GM12865 (cell line): ENCODE measurements at places on chromosomes 13 and 19.

DNA sequence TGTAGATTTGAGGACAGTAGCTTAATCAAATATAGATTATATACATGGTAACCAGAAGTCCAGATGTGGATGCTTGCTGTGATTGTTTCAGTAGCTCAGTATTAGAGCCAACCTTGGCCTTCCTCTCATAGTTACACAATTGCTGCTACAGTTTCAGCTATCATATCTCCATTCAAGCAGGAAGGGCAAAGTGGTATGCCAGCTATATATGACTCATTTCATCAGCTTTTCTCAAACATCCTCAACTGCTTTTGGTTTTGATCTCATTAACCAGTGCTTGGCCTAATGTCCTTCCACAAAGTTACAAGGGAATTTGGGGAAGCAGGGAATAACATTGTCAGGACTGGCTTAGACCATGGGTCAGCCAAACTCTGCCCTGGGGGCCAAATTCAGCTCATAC is 73.0 kb upstream of the MAB21L1 start:
- peak; percentile 11 for DNase-seq

DNA sequence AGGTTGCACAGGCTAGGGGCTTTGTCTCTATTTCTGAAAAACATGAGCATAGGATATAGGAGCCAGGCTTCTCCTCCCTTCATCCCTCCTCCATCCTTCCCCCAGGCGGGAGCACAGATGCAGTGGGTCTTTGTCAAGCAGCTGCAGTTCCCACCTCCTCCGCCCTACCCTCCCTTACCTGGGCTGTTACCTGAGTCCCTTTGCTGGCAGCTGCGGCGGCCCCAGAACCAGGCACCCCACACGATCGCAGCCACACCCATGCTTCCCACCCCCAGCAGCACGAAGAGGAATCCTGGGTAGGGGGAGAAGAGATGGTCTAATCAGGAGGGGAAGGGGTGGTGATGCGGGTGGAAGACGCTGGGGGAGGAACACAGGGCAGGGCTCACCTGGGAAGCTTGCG is 7.8 kb downstream of the TMIGD2 start:
- DNase-seq = no peak

GRCh38 chr13:44249431-44249836 is 124.2 kb upstream of the SERP2 start:
- DNase-seq = no peak

DNA sequence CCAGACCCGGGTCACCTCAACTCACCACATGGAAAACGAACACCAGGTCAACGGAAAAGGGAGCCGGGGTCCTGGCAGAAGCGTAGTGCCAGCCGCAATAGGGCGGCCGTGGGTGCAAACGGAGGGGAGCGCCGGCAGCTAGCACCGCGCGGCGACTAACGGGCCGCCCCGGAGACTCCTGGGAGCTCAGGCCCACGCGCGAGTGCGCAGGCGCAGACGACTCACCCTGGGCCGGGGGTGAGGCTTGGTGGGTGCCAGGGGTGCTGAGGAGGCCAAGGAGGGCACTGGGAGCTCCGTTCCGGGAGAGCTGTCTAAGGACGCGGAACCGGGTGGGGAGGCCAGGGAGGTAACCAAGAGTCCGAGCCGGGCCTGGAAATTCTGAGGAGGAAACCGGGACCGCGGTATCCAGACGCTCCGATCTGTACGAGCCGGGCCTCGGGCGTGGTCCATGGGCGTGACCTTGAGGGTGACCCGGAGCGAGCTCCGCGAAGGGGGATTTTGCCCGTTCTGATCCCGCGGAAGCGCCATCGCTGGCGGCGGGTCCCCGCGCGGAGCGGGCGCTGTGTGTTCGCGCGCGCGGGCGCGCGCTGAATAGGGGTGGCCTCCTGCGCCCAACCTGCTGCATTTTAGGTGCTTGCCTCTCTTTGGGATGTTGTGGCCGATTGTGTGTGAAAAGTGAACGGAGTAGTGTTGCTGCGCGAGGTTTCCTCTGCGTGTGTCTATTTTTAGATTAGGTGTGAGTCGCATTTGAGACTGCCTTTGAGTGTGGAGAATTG is at the start of gene ZNF382:
ZNF382 (plus strand) TSS at position 213 of the 776 bp plus-strand sequence. CDS start 4,602 bp downstream, outside the sequence.
- peak; percentile 81 for DNase-seq

DNA sequence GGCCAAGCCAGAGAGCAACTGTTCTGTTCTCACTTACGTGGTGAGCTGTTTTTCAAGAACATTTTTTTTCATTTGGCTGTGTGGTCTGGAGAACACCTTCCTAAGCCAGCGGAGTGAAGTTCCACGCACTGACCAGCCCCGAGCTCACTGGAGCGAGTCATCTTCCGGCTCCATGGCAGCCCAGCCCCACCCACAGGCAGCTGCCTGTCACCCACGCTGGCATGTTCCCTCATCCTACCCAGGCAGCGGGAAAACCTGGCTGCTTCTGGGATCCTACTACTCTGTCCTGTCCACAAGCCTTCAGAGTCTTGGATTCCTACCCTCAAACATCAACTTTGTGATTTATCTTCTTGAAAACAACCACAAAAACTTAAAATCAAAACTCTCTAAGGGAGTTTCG is 76.2 kb downstream of the GGACT start:
- DNase-seq = no peak

- DNase-seq = no peak
These were observed 1726.0 kb downstream of the EFNB2 start for GRCh38 chr13:104809483-104809882.

DNA sequence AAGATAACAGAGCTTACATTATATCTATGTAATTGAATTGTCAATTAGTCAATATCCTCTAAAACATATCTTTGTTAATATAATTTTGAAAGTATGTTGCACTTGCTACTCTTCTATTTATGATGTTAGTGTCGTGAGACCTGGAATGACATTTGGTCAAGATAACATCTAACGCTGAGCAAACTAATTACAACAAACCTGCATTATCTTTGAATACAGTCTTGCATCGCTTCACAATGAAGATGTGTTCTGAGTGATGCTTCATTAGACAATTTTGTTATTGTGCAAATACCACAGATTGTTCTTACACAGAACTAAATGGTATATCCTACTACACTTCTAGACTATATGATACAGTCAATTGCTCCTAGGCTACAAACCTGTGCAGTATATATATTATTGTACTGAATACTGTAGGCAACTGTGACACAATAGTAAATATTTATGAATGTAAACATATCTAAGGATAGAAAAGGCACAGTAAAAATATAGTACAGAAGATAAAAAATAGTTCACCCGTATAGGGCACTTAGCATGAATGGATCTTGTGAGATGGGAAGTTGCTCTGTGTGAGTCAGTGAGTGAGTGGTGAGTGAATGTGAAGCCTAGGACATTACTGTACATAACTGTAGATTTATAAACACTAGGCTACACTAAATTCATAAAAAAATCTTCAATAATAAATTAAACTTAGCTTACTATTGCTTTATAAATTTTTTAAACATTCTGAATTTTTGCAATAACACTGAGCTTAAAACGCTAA is 1773.8 kb downstream of the PCDH9 start:
- DNase-seq = no peak

- DNase-seq = peak; percentile 18
These were observed 21.5 kb upstream of the SGCG start for GRCh38 chr13:23159205-23159759.

GRCh38 chr13:74687442-74688182 is 553.4 kb upstream of the KLF12 start:
- no peak for DNase-seq

- no peak for DNase-seq
These were observed 32.2 kb upstream of the IPO5 start for GRCh38 chr13:97921176-97921816.

GRCh38 chr13:106515635-106516254 is 19.7 kb downstream of the EFNB2 start:
- no peak for DNase-seq

GRCh38 chr13:112742583-112742982 is 52.7 kb downstream of the ATP11A start:
- DNase-seq = no peak

DNA sequence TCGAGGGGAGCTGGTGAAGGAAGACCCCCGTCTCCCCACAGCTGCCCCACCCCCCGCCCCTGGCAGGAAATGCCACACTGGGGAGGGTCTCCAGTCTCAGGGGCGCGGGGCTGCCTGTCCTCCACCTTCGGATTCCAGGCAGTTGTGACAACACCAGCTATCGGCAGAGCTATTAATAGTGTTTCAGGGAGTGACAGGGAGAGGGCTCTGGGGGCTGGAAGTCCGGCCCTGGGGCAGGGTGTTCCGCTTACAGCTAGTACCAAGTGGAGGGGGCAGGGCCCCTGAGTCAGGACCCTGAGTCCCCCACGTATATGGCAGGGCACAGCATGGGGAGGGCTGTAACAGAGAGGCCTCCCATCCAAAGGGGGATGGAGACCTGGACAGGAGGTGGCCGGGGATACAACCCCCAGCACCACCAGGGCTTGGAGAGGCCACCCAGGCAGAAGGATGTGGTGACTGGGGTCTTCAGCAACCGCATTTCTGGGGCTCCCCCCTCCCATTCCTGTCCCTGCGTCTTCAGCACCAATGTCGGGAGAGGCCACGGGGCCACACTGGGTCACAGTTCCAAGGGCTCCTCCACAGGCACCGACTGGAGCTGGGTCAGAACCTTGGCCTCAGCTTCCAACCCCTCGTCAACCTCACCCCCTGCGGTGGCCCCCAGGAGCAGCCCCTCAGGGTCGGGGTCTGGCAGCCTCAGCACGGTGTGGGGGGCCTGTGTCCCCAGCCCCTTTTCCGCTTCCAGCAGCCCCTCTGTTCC is 3.9 kb downstream of the SIX5 start:
- DNase-seq = no peak

DNA sequence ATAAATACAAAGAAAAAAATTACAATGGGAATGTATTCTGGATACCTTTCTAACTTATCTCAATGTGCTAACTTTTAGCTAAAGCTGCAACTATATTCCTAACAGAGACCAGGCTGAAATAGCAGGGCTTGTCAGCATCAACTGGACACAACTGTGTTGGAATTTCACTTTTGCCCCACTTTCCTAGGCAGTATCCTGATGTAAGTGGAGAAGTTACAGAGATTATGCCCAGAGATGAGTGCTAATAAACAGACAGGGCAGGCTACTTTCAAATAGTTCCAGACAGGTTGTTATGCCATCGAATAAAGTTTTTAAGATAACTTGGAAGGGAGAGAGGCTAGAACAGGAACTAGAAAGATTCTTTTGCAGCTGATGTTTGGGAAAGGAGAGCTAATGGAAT is 201.9 kb downstream of the KCTD12 start:
- no peak for DNase-seq

- DNase-seq = peak; percentile 0
These were observed 72.7 kb downstream of the ZNF254 start for GRCh38 chr19:24159707-24160106.

DNA sequence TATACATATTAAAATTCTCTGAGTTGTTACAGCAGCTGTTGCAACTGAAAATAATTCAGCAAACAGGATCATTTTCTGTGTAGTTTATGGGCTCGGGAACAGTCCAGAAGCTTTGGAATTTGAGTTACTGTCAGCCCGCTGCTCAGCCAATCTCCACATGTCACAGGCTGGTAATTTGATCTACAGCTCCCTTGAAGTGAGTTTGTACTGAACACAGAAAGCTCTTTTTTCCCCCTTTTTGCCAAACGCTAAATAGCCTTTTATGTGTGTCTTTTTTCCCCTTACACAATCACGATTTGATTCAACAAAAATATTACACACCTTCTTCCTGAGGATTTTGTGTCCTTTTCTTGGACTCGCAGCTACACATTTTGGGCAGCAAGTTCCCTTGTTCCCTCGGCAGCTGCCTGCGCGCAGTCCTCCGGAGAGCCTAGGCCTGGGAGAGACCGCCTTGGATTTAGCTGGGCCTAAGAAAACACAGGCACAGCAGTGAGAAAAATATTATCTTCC is 371.4 kb downstream of the KCNRG start:
- DNase-seq = no peak
